ENCODE measurements at places on chromosomes 7 and 10.
A peak's percentile ranks its signal among the peaks of the same experiment; 100 is the strongest.

DNA sequence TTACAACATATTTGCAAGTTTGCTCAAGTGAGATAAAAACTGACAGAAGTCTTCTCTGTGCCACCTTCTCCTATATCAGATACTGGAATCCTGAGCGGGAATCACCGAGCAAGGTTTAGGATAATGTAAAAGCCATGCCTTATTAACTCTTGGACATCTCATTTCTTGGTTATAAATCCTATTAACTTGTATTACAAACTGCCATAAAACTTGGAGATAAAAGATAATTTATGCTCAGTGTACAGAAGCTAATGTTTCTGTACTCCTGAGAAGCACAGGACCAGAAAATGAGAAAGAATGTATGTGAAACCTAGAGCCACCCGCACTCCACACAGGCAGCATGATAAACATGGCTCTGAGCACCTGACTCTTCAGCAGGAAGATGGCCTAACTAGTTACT lies 181.2 kb upstream of the NOBOX start:
- DNase-seq, result no peak

GRCh38 chr10:69168493-69168892 lies 11.5 kb upstream of the SUPV3L1 start:
- DNase-seq, result no peak

DNA sequence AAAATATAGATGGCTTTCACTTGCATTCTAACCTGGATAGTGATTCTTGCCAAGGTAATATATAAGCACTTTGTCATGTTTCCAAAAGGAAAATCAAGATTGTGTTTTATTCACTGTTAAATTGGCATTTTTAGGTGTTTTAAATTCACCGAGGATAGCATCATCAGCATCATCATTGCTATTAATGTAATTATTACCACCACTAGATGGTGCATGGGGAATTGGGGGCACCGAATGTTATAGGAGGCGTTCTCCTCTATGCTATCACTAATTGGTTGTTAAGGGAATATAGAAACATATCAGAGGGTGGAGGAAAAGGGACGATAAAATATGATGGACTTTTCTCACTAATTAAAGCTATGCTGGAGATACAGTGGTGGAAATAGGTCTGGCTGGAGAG lies 95.5 kb downstream of the CELF2 start:
- DNase-seq, result no peak

GRCh38 chr7:44308596-44309270 lies 16.7 kb downstream of the CAMK2B start:
- no peak for DNase-seq

DNA sequence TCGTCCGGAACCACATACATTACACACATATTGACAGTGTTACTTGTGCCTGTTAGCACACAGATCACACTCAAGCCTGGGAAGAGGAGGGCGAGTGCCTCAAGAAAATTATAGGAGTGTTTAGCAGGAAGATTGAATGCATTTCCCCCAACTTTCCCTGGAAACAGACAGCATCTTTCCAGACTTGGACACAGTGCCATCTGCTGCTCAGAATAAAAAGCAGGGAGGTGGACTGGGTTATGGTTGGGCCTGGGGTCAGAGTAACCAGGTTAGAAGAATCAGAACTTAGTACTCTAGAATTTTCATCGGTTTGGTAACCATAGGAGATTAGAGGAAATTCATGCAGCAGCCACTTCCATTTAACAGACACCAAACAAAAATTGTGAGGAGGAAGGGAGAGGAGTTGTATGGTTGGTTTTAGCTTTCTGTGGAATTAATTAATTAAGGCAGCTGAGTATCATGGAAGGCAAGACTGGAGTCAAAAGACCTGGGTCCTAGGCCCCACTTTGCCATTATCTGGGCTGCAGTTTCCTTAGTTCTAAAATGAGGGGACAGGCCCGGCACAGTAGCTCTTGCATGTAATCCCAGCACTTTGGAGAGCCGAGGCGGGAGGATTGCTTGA lies 43.4 kb upstream of the OPTN start:
- no peak for DNase-seq

GRCh38 chr7:111086532-111086931 lies 4.4 kb upstream of the LRRN3 start:
- DNase-seq, result no peak

DNA sequence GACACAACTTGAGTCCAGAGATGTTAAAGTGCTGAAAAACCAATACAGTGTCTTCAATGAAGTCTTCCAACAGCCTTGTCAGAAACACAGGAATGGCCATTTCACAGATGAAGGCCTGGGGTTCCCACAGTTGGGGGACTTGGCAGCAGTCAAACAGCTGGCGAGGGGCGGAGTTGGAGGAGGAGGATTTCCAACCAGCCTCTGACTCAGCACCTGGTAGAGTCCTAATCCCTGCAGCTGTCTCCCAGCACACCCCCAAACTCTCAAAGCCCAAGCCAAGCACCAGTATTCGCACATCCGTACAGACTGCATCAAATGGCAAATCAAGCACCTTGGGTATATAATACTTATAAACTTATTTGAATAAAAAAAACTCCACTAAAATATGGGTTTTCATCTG lies 28.0 kb downstream of the CTBP2 start:
- DNase-seq, result no peak

GRCh38 chr10:126908729-126909128 lies 3.5 kb downstream of the DOCK1 start:
- no peak for DNase-seq

DNA sequence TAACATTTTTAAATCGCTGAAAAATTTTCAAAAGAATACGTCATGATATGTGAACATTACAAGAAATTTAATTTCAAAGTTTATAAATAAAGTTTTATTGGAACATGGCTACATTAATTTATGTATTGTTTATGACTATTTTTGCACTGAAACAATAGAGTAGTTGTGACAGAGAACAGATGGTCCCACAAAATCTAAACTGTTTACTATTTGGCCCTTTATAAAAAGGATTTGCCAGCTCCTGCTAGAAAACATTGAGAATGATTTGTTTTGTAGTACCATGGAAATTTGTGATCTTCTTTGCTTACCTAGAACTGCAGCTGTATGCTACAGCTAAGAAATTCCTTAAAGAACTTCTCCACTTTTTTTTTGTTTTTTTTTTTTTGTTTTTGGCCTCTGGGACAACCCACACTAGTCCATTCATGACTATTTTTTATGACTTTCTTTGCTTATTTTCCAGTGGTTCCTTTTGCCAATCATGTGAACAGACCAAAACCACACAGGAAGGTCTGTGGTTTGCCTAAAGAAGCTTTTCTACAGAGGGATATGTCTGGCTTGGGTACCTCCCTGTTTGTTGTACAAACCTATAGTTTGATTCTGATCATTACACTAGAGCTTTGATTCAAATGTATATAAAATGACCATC lies 55.7 kb downstream of the ST7 start:
- DNase-seq, result no peak

DNA sequence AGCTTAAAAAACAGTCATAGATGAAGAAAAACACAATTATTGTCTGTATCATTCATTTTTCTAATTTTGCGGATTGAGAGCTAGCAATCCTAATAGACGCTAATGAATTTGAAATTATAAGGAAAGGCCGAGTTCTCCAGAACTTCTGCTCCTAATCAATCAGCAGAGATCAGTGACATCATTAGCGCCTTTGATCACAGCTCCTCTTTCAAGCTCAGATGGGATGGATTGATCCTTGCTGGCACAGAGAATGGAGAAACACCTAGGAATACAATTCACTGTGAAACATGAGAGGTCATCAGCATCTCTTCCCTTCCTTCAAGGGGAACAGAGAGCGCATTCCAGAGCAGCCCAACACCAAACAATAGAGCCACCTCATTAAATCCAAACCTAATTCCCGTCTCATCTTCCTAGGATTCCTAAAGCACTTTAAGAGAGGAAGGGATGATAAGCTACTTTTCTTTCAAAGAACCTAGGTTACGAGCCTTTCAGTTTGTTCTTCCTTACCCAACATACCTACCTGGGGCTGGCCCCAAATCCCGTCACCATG lies 24.4 kb downstream of the GLI3 start:
- DNase-seq, result no peak

DNA sequence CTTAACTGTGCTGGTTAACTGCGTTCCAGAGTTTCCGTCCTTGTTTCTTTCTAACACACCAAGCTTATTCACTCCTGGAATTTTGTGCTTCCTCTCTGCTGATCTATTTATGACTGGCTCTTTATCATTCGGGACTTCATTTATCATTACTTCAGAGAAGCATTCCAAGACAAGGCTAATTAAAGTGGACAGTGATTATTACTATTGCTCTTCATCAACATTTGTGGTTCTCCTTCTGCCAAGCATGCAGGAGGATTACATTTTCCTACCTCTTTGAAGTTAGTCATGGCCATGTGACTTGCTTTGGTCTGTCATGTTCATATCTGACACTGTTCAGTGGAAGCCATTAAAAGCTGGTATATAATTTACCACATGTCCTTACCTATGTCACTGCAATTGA lies 172.4 kb upstream of the AGR3 start:
- DNase-seq, result no peak

GRCh38 chr7:156780724-156781455 lies 112.1 kb downstream of the LMBR1 start:
- DNase-seq, result no peak

DNA sequence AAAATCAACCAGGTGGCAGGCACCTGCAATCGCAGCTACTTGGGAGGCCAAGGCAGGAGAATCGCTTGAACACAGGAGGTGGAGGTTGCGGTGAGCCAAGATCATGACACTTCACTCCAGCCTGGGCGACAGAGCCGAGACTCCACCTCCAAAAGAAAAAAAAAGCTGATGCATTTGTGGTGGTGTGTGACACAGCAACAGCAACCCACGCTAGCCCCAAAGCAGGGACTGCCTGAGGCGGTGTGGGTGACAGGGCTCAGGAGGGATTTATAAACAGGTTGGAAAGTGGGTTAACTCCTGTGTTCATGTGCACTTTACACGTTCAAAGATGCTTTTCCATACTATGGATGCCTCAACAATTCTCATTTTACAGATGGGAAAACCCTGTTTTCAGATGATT lies 395.9 kb upstream of the PODXL start:
- no peak for DNase-seq

GRCh38 chr10:60536529-60537114 lies 146.9 kb upstream of the ANK3 start:
- DNase-seq, result no peak

- DNase-seq, result no peak
These were observed 37.1 kb downstream of the COL13A1 start for GRCh38 chr10:69838853-69839252.

- no peak for DNase-seq
These were observed 989.0 kb downstream of the GATA3 start for GRCh38 chr10:9043466-9043865.

GRCh38 chr7:152624228-152624627 lies 51.7 kb downstream of the XRCC2 start:
- peak; percentile 19 for DNase-seq

DNA sequence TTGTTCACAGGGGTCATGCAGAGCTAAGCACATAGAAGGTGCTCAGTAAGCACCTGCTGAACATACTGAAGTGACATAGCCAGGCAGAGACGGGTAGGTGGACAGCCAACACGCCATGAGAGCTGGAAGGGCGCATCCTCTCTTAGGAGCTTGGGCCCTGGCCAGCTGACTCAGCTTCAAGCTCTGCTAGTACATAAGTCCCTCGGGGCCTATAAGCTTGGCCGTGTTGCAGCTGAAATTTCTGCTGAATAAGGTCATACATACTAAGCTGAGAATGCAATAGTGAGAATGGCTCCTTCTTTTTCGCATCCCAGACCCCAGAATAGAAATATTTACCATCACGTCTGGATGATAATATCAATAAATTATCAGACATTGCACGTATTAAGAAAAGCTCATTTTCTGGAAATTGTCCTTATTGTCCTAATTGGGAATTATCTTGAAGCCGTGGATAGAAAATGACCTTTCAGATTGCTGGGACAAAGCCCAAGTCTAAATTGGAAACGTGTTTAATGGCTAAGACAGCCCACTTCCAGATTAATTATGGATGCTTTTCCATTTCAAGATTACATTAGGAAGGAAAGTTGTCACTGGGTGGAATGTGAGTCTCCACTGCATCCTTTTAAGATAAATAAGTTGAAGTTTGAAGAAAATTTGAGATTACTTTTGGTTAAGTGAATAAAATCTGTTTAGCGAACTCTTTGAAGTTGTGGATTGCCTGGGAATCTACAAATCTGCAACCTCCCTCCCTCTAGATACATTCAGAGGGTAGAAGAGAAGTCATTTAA lies 287.1 kb upstream of the C7orf33 start:
- DNase-seq, result peak; percentile 23

- no peak for DNase-seq
These were observed 56.2 kb upstream of the PPP2R2D start for GRCh38 chr10:131844529-131845084.

- no peak for DNase-seq
These were observed 11.7 kb downstream of the ARHGAP19 start for GRCh38 chr10:97280783-97281182.

DNA sequence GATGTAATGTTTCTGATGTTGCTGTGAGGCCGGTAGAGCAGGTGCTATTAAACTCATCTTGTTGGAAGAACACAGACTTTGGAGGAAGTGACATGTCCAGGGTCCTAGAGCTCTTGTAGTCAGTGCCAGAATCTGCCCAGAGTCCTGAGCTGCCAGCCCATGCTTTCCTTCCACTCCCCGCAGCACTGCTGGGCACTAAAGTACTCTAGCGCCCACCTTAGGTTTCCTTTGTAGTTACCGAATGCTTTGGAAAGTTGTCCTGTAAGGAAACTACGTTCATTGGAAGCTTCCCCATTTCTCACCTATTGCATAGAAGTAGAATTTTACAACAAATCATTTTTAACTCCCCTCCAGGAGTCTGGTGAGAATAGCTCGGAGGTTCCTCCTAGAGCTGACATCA lies 11.0 kb downstream of the ZNF862 start:
- DNase-seq, result no peak

DNA sequence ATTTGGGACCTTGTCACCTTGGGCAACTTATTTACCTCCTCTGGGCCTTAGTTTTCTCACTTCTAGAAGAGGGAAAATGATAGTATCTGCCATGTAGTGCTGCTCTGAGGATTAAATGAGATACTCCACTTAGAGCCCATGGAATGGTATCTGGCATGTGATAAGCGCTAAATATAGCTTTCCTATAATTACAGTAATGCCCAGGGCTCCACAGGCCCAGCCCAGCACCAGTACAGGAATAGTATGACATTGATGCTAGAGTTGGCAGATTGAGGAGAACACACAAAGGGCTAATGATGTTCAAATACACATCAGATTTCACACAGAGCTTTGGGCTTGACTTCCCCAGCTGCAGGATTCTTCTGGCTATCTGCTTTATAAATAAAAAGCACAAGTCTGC lies 34.9 kb downstream of the FAS start:
- DNase-seq, result no peak

DNA sequence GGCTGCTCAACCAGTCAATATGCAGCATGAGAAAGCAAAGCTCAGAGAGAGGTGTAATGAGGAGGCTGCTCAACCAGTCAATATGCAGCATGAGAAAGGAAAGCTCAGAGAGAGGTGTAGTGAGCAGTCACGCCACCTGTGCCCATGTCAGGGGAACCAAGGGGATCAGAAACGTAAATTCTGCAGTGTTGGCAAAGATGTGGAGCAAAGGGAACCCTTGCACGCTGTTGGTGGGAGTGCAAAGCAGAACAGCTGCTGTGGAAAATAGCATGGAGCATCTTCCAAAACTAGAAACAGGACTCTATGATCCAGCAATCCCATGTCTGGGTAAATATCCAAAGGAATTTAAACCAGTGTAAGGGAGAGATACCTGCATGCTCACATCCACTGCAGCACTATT lies 194.9 kb downstream of the DIP2C start:
- DNase-seq, result no peak
